Kidney glomerular epithelial cell (primary cell): ENCODE measurements at places on chromosomes 13 and 19.
A peak's percentile ranks its signal among the peaks of the same experiment; 100 is the strongest.

- DNase-seq: peak; percentile 37
These were observed at the start of gene ZNF587B for GRCh38 chr19:57830071-57830602. Gene ZNF587B, plus strand, starts transcription at chr19:57830299. Its CDS starts 230 bp downstream, at chr19:57830529.

- DNase-seq: peak; percentile 51
These were observed 127.0 kb downstream of the IER2 start for GRCh38 chr19:13277104-13277809.

DNA sequence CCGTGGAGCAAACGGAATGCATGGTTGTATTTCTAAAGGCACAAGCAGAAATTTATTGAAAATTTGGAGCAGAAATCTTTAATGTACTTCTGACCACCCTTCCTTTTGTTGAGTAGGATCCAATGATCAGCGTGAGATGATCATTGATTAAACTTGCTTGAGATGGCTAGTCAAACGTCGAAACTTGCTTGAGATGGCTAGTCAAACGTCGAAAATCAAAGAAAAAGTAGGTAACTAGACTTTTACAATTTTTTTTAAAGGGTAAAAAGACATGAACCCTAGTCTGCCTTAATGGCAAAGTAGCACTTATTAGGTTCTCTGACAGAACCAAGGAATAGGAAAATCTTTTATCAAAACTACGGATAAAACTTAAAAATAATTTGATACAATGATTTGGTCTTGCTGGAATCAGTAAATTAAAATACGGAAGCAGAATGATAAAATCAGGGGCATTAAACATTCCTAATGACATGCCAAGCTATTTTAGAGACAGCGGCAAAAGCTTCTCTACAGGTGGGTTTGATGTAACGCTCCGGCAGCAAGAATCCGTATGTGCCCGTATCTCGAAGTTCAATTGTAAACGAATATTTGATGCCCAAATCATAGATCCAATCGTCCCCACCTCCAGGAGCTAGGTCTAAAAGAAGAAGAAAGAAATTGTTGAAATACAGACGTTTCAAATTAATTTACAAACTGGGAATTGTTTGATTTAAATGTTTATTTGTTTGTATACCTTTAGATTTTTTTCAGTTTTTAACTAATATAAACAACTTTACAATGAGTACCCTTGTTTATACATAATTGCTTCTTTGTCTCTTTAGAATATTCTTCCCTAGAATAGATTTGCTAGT is 841 bp upstream of the ZC3H13 start:
- DNase-seq: no peak

GRCh38 chr13:51807041-51807440 is 3.1 kb upstream of the DHRS12 start:
- no peak for DNase-seq

DNA sequence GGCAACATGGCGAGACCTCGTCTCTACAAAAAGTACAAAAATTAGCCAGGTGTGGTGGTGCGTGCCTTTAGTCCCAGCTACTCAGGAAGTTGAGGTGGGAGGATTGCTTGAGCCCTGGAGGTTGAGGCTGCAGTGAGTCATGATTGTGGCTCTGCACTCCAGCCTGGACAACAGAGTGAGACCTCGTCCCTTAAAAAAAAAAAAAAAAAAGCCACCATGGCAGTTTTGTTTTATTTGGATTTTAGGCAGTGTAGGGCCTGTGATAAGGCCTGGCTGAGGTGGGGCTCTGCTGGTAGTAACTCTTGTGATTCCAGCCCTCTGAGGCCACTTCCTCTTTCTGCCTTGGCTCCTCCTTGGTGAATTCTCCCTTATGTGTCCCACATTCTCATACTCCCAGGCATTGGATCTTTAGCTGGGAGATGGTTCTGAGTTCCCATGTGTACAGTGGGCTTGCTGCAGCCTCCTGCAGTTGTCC is 39.2 kb downstream of the GATAD2A start:
- DNase-seq: no peak

DNA sequence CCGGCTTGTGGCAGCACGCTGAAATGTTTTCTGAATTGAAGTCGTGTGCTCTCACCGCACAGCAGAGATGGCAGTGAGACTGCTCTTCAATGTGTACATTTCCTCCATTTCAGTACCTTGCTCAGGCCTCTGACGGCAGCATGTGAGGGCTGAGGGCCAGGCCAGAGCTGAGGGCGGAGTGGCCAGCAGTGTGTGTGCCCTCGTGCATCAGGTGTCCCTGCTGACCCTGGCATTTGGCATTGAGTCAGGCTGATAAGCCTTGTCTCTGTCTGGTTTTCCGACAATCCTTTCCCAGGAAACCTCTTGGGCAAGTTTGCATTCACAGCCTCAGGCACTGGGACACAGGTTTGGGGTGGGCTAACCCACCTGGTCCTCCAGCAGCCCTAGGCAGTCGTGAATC is 62.3 kb downstream of the EFNB2 start:
- DNase-seq: no peak

DNA sequence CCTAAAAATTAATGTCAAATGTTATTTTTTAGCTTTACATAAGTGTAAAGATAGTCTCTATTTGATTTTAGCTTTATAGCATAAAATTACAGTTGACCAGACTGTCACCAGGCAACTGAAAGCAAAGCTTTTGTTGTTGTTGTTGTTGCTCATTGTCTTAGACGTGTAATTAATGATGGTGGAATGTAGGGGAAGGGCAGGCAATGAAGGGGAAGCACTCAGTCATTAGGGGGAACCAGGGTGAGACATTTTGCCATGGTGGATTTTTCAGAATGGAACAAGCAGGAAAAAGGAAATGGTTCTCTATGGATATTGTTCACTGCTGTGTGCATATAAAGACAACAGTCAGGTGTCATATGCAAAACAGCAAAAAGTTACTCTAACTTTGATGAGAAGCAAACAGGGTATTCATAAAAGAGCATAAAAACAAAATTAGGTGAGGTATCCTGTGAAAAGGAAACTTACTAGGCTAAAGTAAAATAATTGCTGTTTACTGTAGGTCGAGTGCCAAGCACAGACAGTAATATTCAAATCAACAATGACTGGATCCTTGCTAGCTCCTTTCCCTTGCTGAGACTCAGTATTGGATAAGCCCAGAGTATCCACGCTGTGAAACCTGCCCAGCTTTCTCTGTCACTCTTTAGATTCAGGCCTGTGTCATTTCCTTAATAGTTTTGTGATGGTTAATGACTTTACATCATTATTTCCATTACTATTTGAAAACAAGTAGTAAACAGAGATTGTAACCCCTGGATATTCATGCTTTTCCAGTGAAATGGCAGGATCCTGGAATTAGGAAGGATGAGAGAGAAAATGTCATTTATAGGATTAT is 110.5 kb downstream of the LRCH1 start:
- peak; percentile 17 for DNase-seq

DNA sequence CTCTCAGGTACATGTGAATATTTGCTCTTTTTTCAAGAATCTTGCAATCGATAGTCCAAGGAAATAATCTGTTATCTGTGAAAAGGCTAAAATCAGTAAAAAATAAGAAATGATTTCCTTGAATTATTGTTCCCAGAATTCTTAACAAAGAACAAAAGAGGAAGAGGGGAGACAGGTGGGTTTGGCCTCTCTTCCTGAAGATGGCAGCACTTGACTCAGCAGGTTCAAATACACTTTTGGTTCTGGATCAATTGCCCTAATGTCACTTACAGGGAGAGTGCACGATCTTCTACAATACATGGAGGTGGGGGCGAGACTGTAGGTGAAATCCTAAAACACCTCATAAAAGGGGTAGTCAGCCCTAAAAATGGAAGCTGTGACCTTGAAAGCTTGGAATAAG is 358.7 kb downstream of the IRS2 start:
- no peak for DNase-seq

DNA sequence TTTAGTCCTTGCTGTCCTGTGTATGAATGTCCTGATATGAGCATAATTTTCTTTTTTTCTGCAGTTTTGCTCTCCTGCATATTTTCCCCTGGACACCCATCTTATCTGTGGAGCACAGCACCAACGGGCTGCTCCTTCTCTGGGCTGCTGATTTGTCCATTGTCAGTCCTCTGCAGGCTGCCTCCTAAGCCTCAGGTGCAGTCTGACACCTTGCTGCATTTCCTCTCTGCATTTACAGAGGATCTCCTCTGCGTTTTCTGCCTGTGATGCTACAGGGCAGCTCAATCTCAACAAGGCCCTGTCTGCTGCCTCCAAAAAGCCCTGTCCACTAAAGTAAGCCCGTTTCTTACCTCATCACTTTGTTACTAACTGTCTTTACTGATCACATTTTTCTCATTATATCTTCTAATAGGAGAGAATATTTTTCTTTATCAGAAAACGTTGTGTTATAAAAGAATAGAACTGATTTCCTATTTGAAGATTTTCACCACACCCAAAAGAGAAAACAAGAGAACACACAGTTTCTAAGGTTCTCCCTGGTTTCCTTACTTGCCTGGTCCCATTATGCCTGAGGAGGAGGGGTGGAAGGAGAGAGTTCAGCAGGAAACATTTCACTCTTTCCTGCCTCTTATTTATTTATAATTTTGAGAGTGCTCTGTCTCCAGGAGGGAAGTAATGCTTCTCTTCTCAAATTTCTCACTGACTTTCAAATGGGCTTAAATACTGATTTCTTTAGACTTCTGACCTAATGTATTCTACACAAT is 65.6 kb upstream of the TDRD3 start:
- DNase-seq: no peak

DNA sequence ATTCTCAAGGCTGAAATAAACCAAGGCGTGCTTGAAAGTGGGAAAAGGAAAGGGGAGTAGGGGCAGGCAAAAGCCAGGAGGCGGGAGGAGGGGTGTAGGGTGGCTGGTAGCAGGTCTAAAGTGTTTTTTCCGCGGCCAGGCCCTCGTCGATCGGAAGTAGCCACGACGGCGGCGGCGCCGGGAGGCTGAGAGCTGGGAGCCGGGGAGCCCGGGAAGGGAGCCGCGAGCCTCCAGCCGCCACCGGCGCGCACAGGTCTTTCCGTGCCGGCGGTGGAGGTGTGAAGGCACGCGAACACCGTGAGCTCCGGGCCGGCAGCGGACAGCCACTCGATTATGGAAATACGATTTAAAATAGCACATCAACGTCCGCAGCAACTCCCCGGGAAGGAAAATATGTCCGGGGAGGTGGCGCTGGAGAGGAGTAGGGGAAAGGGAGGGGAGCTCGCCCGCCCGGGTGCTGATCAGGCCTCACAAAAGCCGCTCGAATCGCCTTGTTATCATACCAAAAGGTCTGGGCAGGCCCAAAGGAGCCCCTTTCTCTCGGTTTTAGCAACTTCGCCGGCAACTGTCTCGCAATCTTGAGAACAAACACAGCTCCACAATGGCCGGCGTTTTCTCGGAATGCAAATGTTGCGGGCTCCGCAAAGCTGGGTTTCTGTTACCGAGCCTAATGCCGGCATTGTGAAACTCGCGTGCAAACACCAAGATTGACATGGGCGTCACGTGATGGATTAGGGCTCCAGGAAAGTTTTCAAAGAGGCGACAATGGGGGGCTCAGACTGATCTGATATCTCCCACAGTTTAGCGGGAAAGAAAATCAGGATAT is 2.9 kb upstream of the PCDH8 start:
- DNase-seq: peak; percentile 35

DNA sequence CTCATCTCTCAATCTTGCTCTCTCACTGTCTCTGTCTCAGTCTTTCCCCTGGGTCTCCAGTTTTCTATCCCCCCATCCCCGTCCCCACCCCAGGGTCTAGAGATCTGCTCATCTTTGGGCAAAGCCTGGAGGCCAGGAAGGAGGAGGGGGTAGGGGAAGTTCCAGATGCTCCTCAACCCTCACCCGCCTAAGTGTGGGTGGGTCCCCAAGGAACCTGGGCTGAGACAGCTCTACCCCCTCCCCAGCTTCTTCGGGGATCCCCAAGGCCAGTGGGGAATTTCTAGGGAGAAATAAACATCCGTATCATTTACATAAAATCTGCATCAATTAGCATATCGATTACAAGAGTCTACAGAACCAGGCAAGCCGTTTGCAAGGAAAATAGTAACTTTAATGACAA is 31.8 kb upstream of the SEMA6B start:
- DNase-seq: no peak

DNA sequence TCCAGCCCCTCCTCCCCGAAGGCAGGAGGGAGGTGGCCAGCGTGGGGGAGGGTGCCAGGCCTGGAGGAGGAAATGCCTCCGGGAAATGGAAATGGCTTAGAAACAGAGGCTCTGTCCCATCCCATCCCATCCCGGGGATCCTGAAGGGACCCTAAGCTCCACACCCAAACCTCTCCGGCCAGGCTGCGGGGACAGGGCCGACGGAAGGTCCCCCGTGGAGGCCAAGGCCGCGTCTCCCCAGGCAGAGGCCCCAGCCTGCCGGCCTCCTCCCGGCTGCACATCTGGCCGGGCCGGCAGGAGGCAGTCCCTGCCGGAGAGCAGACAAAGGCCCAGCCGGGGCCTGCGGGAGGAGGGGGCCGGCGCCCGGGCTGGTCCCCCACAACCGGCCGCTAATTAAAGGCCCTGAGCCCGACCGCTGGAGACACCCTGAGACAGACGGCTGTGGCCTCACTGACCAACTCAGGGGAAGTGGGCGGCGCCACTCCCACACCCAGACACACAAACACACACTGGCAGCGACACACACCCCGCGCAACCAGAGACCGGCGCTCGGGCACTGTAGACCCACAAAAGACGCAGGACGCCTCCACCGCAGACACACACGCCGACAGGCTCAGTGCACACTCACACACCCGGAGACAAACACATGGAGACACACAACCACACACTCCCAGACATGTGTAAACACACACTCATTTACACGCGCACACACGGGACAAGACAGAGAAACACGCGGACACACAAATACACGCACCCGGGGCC is 1.1 kb downstream of the ADAMTS10 start:
- DNase-seq: no peak

DNA sequence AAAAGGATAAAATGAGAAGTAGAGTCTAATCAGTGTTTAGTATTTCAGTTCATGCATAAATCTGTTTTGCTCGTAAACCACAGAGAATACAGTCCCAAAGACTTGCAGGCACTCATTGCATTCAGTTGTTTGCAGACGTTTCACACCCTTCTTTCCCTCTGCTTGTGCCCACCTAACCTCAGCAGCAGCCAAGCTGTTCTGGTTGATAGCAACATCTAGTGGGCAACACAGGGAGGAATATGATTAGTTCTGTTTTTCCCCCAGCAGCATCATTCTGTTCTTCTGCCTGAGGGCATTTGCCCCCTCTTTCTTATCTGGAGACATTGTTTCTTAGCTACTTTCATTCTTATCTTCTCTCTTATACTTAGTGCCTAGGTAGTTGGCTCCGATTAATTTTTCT is 135.6 kb downstream of the PAN3 start:
- DNase-seq: no peak

- no peak for DNase-seq
These were observed 33.3 kb upstream of the ALOX5AP start for GRCh38 chr13:30702006-30702405.

- no peak for DNase-seq
These were observed 119.5 kb downstream of the EFNB2 start for GRCh38 chr13:106415971-106416370.

GRCh38 chr13:66859934-66860877 is 369.9 kb downstream of the PCDH9 start:
- no peak for DNase-seq

DNA sequence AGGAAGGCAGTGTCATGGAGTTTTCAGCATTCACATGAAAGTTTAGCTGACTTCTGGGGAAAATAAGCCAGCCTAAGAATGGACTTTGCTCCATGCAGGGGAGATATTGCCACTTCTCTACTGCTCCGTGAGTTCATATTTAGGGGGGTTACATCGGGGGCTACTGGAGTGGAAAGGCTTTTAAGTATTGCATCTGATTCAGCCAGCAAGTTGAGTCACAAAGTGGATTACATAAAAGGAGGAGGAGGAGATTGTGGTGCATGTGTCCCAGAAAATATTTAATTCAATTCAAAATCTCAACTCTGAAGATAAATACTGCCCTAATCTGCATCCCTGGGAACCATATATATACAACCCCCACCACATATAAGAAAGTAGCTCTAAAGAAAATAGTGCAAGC is 617.2 kb downstream of the DCT start:
- DNase-seq: peak; percentile 12

GRCh38 chr13:31214435-31214834 is 14.7 kb downstream of the B3GLCT start:
- DNase-seq: no peak
